ENCODE measurements at places on chromosomes 7 and 10. TPM values are rescaled to one million over a fixed set of nuclear protein-coding genes. Genes with fewer than 3 reads are reported as not detected.

PIK3AP1 gene
- total RNA-seq: 11.2 TPM

TAC1 gene
- total RNA-seq: not detected

DNA sequence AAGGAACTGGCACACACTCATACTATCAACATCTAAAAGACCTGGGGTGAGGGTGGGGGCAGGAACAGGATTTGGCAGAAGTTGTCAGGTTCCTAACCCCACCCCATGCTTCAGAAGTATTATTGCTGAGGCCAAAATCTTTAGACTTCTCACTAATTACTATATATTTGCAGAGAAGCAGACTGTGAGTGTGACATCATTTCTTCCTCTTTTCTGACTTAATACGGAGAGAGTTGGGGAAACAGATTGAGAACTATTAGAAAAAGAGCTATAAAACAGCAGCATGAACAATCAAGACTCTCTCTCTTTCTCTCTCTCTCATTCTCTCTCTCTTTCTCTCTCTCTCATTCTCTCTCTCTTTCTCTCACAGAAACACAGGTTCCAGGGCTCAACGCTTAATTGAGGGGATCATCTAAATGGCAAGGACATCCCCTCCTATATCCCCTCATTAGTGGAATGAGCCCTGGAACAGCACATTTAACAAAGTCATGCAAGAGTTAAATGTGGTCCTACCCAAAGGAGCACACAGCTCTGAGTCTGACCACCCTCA is 94.8 kb downstream of the KCNMA1 start:
- no peak for DNase-seq
- H3K4me1 ChIP-seq: no peaks in the 10 kb centered on the region
- H3K4me3 ChIP-seq: no peak overlapping the region
- H3K27ac ChIP-seq: no peak overlapping the region
- H3K27me3 ChIP-seq: no peaks in the 10 kb centered on the region
- H3K36me3 ChIP-seq: no peaks in the 10 kb centered on the region

DNA sequence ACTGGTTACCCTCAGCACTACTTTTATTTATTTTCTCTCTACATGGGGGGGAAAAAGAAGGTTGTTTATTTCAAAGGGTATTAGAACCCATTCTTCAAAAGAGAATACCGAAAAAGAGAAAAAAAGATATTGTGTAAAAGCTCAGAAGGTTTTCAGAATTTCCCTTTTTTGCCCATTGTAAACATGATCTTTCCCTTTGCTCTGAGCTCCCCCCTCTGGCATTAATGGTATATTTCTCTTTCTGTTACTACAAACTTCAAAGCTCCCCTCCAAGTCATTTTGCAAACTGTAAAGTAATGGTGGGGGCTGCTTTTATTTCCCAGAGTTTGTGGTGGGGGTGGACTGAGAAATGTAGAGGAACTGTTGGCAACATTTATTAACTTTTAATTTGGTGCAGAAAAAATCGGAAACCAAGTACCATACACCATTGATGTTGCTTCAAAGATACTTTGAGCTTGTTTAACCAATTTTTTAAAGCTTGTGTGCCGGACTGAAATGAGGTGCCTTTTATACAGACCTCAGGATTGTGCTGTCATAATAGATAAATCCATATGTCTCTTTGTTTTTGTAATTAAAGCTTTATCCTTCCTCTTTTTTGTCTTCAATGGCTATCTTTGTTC is 181.5 kb downstream of the EXOC4 start:
- no peak overlapping the region for H3K4me3 ChIP-seq
- peaks cover 7% of the 10 kb centered on the region for H3K4me1 ChIP-seq
- no peaks in the 10 kb centered on the region for H3K27me3 ChIP-seq
- no peak overlapping the region for H3K27ac ChIP-seq
- no peak for DNase-seq
- H3K36me3 ChIP-seq: no peaks in the 10 kb centered on the region

DNA sequence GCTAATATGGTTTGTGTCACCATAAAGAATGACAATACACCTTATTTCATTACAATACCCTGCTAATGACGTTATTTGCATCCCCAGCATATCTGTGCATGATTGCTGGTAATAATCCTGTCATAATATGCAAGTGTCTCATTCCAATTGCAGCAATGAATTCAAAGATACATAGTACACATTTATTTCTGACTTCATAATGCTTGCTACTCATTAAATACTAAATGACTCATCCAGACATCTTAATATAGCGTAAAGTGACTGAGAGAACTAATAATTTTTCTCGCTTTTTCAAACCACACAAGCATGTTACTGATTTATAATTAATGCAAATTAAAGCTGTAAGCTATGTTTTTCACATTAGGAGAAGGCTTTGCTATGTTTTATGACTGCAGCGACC is 234.7 kb upstream of the MDFIC start:
- no peak overlapping the region for H3K4me3 ChIP-seq
- DNase-seq: no peak
- H3K36me3 ChIP-seq: no peaks in the 10 kb centered on the region
- H3K4me1 ChIP-seq: no peaks in the 10 kb centered on the region
- H3K27me3 ChIP-seq: no peaks in the 10 kb centered on the region

GRCh38 chr7:70582927-70583895 is 548.7 kb upstream of the GALNT17 start:
- H3K4me1 ChIP-seq: no peaks in the 10 kb centered on the region
- no peak overlapping the region for H3K4me3 ChIP-seq
- H3K27me3 ChIP-seq: no peaks in the 10 kb centered on the region
- no peak for DNase-seq
- no peaks in the 10 kb centered on the region for H3K36me3 ChIP-seq
- H3K27ac ChIP-seq: no peak overlapping the region

DNA sequence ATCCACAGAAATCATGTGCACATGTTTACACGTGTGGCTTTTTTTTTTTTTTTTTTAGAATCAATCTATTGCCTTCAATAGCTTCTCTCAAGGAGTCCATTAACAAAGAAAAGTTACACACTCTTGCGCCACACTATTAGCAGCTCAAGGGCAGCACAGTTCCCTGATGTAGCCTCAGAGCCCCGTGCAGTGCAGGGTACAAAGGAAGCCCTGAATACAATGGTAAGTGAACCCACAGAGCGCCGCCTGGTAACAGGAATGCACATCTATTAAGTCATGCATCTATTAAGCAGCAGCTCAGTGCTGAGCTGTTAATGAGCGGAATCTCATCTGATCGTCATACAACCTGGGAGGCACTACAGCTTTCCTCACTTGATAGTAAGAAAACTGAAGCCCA is 113.7 kb upstream of the PDLIM1 start:
- H3K36me3 ChIP-seq: peaks cover 88% of the 10 kb centered on the region
- no peak overlapping the region for H3K4me3 ChIP-seq
- H3K27ac ChIP-seq: peak overlapping the region; percentile 99
- H3K27me3 ChIP-seq: no peaks in the 10 kb centered on the region

DNA sequence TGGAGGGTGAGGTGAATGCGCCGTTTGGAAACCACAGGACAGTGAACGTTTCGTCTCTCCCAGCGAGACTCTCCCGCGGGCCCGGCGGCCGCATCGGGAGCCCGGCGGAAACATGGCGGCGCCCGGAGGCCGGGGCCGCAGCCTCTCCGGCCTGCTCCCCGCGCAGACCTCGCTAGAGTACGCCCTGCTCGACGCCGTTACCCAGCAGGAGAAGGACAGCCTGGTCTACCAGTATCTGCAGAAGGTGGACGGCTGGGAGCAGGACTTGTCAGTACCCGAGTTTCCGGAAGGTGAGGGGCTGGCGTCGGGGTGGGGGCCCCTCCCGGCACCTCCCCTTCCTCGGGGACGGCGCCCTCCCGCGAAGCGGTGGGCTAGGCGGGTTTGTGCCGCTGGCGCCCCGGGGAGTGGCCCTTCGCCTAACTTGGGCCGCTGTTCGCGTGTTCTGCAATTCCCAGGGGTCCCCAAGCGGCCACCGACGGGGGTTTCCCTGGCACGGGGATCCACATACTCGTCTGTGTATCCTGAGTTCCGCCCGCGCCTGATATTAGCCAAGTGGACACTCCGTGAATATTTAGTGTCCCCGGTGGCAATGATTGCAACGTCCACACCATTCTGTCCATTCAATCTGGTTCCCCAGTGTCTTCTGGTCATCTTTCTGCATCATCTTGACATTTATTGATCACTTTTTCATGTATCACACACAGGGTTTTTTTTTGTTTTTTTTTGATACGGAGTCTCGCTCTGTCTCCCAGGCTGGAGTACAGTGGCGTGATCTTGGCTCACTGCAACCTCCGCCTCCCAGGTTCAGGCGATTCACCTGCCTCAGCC is 514 bp downstream of the NHLRC2 start:
- H3K27me3 ChIP-seq: no peaks in the 10 kb centered on the region
- peak overlapping the region; percentile 95 for H3K27ac ChIP-seq
- H3K4me1 ChIP-seq: peaks cover 33% of the 10 kb centered on the region
- H3K36me3 ChIP-seq: no peaks in the 10 kb centered on the region

Measured in right atrium auricular region (tissue), 2 donors.